ENCODE measurements at places on chromosomes 3 and 15. TPM values are rescaled to one million over a fixed set of nuclear protein-coding genes. Genes with fewer than 3 reads are reported as not detected.

TPRG1 gene
- 16.4 TPM for total RNA-seq

ISL2 gene
- not detected for total RNA-seq

ARGFX gene
- not detected for total RNA-seq

FILIP1L gene
- total RNA-seq = 0.36 TPM

GOLGA8S gene
- total RNA-seq = 0.11 TPM

CCDC66 gene
- 30.3 TPM for total RNA-seq

OIP5 gene
- total RNA-seq = 18.7 TPM

SYNPR gene
- total RNA-seq = not detected

VGLL4 gene
- total RNA-seq = 47.7 TPM

B3GNT5 gene
- 21.0 TPM for total RNA-seq

GOLGA8O gene
- 0.23 TPM for total RNA-seq
